ENCODE measurements at places on chromosomes 7 and 10. TPM values are rescaled to one million over a fixed set of nuclear protein-coding genes. Genes with fewer than 3 reads are reported as not detected.

- no peaks in the 10 kb centered on the region for H3K4me1 ChIP-seq
- H3K36me3 ChIP-seq = no peaks in the 10 kb centered on the region
- H3K27me3 ChIP-seq = peaks cover 10% of the 10 kb centered on the region
- DNase-seq = no peak
- no peak overlapping the region for H3K27ac ChIP-seq
These were observed 119.5 kb downstream of the SEC23IP start for GRCh38 chr10:120012131-120012400.

DNA sequence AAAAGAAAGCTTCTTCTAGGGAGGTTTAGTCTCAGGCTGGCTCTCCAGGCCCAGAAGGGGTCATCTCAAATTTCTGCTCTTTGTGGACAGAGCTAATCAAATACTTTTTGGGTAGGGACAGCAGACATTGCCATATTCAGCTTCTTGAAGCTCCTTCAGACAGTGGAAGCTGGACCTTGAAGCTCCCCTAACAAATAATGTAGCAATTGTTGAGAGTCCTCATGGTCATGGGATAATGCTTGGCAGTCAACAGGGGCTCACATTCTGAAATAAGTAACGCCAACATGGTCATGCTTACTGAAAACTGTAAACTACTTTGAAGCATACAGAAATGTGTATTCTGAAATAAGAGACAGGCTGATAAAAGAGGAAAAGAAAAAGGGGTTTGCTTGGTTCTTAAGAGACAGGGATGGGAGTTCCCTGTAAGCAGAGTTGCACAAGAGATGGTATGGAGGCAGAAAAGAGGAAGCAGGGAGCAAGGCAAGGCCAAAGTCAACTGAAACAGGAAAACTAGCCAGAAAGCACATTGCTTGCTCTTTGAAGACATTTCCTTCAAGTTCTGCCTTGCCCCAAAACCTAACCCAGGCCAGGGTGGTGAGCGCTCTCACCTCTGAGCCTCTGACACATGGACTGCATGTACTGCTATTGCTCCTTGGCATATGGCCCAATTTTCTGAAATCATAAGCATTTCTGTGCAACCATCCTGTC lies 53.1 kb upstream of the KMT2E start:
- H3K27me3 ChIP-seq = no peaks in the 10 kb centered on the region
- no peaks in the 10 kb centered on the region for H3K36me3 ChIP-seq
- DNase-seq = no peak

DNA sequence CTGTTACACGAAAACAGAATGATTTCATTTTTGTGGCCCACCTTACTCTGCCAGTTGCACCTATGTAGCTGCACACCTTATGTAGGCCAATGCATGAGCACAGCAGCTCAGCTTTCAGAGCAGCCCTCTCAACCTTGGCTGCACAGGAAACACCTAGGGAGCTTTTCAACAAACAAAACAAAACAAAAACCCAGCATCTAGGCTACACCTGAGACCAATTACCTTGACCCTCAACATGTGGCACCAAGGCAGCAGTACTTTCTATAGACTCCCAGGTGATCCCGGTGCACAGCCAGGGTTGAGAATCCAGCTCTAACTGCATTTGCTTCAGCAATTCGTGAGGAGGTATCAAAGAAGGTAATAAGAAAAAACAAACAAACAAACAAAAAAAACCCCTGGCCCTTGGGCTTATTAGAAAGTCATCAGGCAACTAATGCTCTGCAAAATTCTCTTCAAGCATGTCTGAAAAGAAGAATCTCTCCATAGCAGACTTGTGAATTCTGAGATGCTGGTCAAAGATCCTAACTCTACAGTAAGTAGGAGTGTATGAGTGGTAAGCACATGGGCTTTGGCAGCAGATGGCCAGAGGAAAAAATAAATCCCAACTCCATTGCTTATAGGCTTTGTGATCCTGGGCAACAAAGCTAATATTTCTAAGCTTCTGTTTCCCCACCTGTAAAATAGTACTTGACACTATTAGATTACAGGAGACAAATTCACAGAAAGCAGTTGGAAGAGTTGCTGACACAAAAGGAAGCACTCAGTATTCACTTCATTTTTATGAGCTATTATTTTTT lies 113.4 kb upstream of the NOBOX start:
- no peaks in the 10 kb centered on the region for H3K4me1 ChIP-seq
- no peak overlapping the region for H3K4me3 ChIP-seq

DNA sequence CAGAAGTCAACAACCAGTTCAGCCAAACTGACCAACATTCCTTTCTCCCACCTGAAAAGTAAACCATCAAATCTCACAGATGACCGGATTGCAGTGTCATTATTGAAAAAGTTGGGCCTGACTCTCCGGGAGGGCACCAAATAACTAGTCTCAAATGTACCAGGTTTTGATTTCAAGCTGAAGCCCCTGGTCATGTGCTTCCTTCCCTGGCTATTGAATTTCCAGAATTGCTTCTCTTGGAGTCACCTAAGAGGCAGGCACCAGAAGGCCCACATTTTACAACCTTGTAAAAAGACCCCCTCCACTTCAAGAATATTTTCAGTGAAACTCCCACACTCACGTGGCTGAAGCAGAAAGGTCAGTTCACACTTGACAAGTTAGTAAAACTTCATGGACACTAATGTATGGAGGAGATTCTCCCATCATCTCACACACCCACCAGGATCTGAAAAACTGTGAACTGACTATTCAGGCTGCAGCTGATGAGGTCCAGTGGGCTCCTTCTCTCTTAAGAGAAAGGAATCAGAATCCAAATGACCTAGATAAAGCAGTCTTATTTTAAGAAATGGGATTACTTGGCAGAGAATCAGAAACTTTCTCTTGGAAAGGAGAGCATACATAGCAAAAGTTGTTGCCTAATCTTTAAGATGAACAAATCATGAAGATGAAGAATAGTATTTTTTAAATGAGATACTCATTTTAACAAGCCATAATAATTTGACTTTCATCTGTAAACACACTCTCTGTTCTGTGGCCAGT lies 53.6 kb downstream of the DLD start:
- H3K27ac ChIP-seq = no peak overlapping the region
- peaks cover 59% of the 10 kb centered on the region for H3K36me3 ChIP-seq
- H3K27me3 ChIP-seq = no peaks in the 10 kb centered on the region
- peaks cover 24% of the 10 kb centered on the region for H3K4me1 ChIP-seq
- no peak overlapping the region for H3K4me3 ChIP-seq

GRCh38 chr7:50730446-50731400 lies 52.0 kb downstream of the GRB10 start:
- peak overlapping the region; percentile 45 for H3K4me3 ChIP-seq
- peaks cover 53% of the 10 kb centered on the region for H3K4me1 ChIP-seq
- H3K27me3 ChIP-seq = no peaks in the 10 kb centered on the region
- DNase-seq = peak; percentile 49

- no peak overlapping the region for H3K27ac ChIP-seq
- no peaks in the 10 kb centered on the region for H3K36me3 ChIP-seq
- no peak for DNase-seq
- no peak overlapping the region for H3K4me3 ChIP-seq
These were observed 162.3 kb downstream of the SEM1 start for GRCh38 chr7:96547371-96547811.

- peak overlapping the region; percentile 88 for H3K4me3 ChIP-seq
- H3K36me3 ChIP-seq = peaks cover 64% of the 10 kb centered on the region
- H3K4me1 ChIP-seq = peaks cover 38% of the 10 kb centered on the region
- peak; percentile 86 for DNase-seq
These were observed 820 bp upstream of the NRG3 start for GRCh38 chr10:81873932-81874816.

- no peaks in the 10 kb centered on the region for H3K4me1 ChIP-seq
- H3K27ac ChIP-seq = no peak overlapping the region
- no peak overlapping the region for H3K4me3 ChIP-seq
- no peaks in the 10 kb centered on the region for H3K36me3 ChIP-seq
These were observed 768.6 kb downstream of the NRG3 start for GRCh38 chr10:82643601-82644000.

- no peaks in the 10 kb centered on the region for H3K27me3 ChIP-seq
- no peak overlapping the region for H3K27ac ChIP-seq
- H3K4me3 ChIP-seq = no peak overlapping the region
- no peak for DNase-seq
- no peaks in the 10 kb centered on the region for H3K4me1 ChIP-seq
These were observed 17.2 kb downstream of the MNX1 start for GRCh38 chr7:156993021-156993924.

GRCh38 chr10:113232928-113233511 lies 283.0 kb downstream of the TCF7L2 start:
- no peaks in the 10 kb centered on the region for H3K4me1 ChIP-seq
- no peak overlapping the region for H3K4me3 ChIP-seq
- no peaks in the 10 kb centered on the region for H3K36me3 ChIP-seq

GRCh38 chr10:17787087-17787961 lies 21.8 kb upstream of the MRC1 start:
- H3K27me3 ChIP-seq = no peaks in the 10 kb centered on the region
- H3K36me3 ChIP-seq = no peaks in the 10 kb centered on the region
- DNase-seq = no peak
- H3K27ac ChIP-seq = no peak overlapping the region
- H3K4me3 ChIP-seq = no peak overlapping the region

- peak overlapping the region; percentile 85 for H3K4me3 ChIP-seq
- H3K27me3 ChIP-seq = peaks cover 42% of the 10 kb centered on the region
- peaks cover 15% of the 10 kb centered on the region for H3K4me1 ChIP-seq
- H3K27ac ChIP-seq = peak overlapping the region; percentile 79
- DNase-seq = peak; percentile 36
These were observed 2.4 kb downstream of the MKX start for GRCh38 chr10:27743012-27743876.

DNA sequence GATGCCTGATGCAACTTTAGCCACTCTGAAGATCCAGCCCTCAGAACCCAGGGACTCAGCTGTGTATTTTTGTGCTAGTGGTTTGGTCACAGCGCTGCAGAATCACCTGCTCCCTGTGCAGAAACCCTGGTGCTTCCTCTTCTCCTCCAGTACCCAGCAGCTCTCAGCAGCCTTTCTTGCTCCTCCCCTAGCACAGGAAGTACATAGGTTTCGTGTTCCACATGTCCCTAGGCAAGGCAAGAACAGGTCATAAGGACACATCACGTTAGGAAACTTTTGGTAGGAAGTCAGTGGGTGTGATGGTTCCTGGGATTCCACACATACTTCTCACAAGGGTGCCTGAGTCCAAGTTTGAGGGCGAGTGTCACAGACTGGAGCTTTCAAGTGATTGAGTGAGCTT lies 167.9 kb upstream of the PRSS1 start:
- H3K27me3 ChIP-seq = no peaks in the 10 kb centered on the region
- DNase-seq = no peak

DNA sequence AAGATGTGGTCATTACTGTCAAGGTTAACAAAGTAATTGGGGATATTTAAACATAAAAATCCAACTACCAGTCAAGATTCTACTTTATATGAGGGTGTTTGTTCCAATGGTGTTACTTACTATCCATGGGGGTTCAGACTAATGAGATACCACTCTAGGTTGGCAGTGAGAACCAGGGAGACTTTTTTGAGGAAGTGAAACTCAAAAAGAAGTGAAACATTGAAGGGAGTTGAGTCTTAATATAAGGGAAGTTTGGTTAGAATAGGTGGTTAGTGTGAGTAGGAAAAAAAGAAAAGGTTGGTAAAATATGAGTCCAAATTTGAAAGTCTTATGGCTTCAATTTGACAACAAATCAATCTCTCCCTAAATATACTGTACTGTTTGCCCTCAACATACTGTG lies 123.6 kb upstream of the ANK3 start:
- no peaks in the 10 kb centered on the region for H3K36me3 ChIP-seq
- no peak for DNase-seq
- H3K27ac ChIP-seq = no peak overlapping the region

DNA sequence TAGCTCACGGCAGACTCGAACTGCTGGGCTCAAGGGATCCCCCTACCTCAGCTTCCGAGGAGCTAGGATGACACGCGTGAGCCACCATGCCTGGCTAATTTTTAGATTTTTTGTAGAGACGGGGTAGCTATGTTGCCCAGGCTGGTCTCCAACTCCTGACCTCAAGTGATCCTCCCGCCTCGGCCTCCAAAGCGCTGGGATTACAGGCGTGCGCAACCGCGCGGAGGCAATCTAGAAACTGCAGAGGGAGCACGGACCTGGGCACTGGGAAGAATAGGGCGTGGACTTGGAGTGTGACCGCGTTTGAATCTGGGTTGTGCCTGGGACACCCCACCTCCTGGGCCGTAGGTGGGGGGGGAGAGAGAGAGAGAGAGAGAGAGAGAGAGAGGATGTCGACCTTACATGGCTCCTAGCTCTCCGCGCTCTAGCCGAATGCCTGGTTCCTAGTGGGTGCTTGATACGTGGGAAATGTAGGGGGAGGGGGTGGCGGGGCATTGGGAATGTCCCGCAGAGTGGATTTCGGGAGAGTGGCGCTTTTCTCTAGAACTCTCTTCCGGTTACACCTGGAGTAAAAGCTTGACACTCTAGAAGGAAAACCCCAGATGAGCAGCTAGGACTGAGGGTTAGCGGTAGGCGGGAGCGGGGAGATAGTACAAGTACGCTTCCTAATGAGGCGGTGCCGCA lies 1.2 kb upstream of the MAP3K8 start:
- H3K4me1 ChIP-seq = peaks cover 32% of the 10 kb centered on the region
- DNase-seq = no peak
- peak overlapping the region; percentile 95 for H3K27ac ChIP-seq
- peak overlapping the region; percentile 96 for H3K4me3 ChIP-seq

GRCh38 chr7:132456418-132456817 lies 119.9 kb downstream of the PLXNA4 start:
- H3K36me3 ChIP-seq = no peaks in the 10 kb centered on the region
- DNase-seq = no peak
- no peaks in the 10 kb centered on the region for H3K4me1 ChIP-seq
- H3K27ac ChIP-seq = no peak overlapping the region
- peaks cover 77% of the 10 kb centered on the region for H3K27me3 ChIP-seq
- no peak overlapping the region for H3K4me3 ChIP-seq

GRCh38 chr10:103111918-103112877 lies 80.9 kb downstream of the NT5C2 start:
- H3K36me3 ChIP-seq = peaks cover under 1% of the 10 kb centered on the region
- H3K27me3 ChIP-seq = no peaks in the 10 kb centered on the region
- no peaks in the 10 kb centered on the region for H3K4me1 ChIP-seq
- no peak for DNase-seq
- no peak overlapping the region for H3K27ac ChIP-seq

- H3K4me3 ChIP-seq = no peak overlapping the region
- DNase-seq = no peak
- H3K36me3 ChIP-seq = no peaks in the 10 kb centered on the region
- H3K4me1 ChIP-seq = no peaks in the 10 kb centered on the region
- H3K27me3 ChIP-seq = peaks cover 81% of the 10 kb centered on the region
These were observed 148.9 kb downstream of the PRKCQ start for GRCh38 chr10:6431186-6431585.

GRCh38 chr10:69715156-69715898 lies 85.3 kb downstream of the FAM241B start:
- H3K36me3 ChIP-seq = no peaks in the 10 kb centered on the region
- peaks cover 29% of the 10 kb centered on the region for H3K27me3 ChIP-seq
- no peak overlapping the region for H3K27ac ChIP-seq
- no peak overlapping the region for H3K4me3 ChIP-seq
- DNase-seq = no peak

GRCh38 chr10:68105820-68106219 lies 3.5 kb upstream of the MYPN start:
- no peak overlapping the region for H3K4me3 ChIP-seq
- H3K27me3 ChIP-seq = no peaks in the 10 kb centered on the region
- no peaks in the 10 kb centered on the region for H3K36me3 ChIP-seq
- peaks cover 35% of the 10 kb centered on the region for H3K4me1 ChIP-seq
- H3K27ac ChIP-seq = no peak overlapping the region

OR6V1 gene
- total RNA-seq = not detected

CNTNAP2 gene
- total RNA-seq = 1.1 TPM

MOGAT3 gene
- not detected for total RNA-seq

TSPAN33 gene
- total RNA-seq = 12.4 TPM

WNT8B gene
- not detected for total RNA-seq

SPDYE2B gene
- not detected for total RNA-seq

AKR1C2 gene
- total RNA-seq = 10.6 TPM

GPR85 gene
- total RNA-seq = not detected

SPDYE1 gene
- total RNA-seq = not detected

TYW1B gene
- total RNA-seq = 2.4 TPM

CPA2 gene
- not detected for total RNA-seq

Data from Calu3 (cell line).